BJ (cell line): ENCODE measurements at places on chromosomes 3 and 15.
A peak's percentile ranks its signal among the peaks of the same experiment; 100 is the strongest.

DNA sequence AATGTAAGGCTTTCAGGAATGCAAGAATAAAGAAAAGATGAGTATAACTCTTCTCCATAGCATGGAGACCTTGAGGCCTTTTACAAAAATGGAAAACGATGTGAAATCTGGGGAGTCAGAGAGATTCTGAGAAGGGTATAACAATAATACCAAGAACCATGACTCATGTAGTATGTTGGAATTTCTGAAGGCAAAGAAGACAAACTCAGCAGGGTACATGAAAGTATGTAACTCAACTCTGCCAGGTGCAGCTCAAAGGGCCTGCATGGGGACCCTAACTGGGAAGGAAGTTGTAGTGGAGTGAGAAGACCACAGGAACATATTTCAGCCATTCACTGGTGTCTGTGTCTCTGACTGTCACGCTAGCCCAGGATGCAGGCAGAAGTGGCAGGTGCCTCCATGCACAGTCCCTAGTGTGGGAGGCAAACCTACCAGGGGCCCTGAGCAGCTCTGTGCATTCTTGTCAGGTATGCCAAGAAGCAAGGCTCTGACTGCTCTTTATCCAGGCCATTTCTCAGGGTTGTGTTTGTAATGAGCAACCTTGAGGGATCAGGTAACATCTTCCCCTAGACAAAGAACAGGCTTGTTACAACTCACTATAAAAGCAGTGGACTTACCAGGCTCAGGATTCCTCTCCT lies 57.2 kb downstream of the GPR156 start:
- DNase-seq, result no peak

- DNase-seq, result no peak
Measured at GRCh38 chr15:81279621-81280485, 44.1 kb downstream of the STARD5 start.

DNA sequence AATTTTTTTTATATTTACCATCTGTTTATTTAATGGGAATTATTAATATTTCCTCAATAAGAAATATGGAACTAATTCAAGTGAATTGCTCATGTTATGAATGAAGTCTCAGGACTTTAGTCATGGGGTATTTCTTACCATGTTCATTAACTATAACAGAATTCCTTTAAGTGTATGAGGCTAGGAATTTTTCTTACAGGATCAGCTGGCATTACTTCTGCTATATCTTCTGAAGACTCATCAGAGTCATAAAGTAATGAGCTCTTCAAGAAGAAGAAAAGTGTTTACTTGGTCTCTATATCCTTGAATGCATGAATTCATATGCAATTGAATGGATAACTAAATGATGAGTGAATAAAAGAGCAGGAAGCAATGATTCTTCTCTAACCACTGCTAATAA lies 486.8 kb upstream of the THBS1 start:
- no peak for DNase-seq

DNA sequence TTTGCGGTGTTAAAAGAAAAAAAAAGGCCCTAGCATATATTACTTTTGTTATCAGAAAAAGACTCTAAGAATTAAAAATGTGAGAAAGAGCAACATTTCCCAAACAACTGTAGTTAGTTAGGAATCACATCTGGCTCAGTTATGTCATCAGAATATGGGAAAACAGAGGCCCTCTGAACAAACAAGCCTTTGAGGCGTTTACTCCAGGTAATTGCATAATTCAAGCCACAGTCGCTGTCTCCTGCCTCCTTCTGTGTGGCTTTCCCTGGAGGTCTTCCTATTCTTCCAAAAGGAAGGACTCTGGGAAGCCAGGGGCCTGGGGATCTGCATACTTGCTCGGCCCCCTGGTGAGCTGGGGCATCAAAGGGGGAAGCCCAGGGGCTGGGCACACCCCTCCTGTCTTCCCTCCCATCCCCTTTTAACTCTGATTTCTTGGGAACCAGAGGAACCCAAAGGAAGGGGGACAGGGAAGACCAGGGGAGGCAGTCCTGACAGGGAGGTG lies 3.7 kb upstream of the FAM107A start:
- no peak for DNase-seq

- DNase-seq, result no peak
Measured at GRCh38 chr3:15385901-15386653, 41.3 kb downstream of the METTL6 start.

- DNase-seq, result no peak
Measured at GRCh38 chr3:47641739-47642138, 63.1 kb upstream of the CSPG5 start.

DNA sequence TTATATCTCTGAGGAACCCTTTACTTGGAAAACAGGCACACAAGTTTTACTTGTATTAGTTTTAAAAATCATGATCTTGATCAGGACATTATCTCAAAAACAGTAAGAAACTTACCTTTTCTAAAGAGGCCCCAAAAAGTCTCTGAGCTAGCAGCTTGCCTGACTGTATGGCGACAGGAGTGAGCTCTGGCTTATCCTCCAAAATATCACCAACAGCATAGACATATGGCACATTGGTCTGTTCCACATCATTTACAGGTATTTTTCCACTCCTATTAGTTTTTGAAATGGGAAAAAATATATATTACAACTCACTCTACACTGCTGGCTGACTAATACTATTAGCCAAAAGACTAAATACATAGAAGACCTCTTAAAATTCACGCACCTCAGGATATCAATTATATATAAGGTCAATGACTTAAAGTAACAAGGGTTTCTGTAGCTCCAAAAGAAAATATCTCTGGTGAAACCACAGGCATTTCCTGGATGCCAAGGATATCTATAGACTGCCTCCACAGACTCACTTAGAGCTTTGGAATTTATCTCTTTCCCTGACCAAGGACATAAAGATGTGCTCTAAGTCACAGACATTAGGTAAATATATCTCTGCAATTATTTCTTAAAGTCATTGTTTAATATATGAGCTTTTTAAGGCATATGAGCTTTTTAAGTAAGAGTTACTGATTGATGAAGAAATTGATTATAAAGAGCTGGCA lies 33.1 kb downstream of the TXNRD3 start:
- no peak for DNase-seq

GRCh38 chr3:72548981-72549380 lies 299.3 kb downstream of the SHQ1 start:
- DNase-seq, result no peak

- DNase-seq, result no peak
Measured at GRCh38 chr15:70433586-70434324, 329.6 kb downstream of the UACA start.

DNA sequence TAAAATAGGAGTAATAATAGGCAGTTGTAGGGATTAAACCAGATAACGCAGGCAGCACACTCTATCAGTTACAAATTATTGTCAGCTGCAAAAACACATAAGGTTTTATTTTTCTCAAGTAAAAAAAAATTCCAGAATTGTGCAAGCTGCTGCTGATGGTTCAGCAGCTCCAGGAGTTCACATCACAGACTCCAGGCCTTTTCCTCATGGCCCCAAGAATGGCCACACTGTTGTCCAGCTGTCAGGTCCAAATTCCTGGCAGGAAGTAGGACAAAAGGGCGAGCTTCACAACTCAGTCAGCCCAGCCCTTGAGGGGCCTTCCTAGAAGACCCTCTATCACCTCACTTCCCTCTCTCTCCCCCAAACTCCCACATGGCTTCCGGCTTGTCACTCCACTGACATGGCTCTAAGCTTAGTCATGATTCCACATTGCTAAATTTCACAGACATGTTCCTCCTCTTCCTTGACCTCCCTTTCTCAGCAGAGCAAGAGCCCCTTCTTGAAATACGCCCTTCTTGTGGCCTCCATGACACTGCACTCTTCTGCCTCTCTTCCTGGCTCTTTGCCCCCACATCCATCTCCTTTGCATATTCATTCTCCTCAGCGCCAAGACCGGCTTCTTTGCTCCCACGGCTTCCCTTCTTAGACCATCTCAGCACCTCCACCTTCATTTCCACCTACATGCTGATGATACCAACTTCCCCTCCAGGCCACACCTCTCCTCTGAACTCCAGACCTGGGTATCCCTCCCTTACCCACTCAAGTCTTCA lies 27.4 kb upstream of the FAM174B start:
- DNase-seq, result peak; percentile 37

DNA sequence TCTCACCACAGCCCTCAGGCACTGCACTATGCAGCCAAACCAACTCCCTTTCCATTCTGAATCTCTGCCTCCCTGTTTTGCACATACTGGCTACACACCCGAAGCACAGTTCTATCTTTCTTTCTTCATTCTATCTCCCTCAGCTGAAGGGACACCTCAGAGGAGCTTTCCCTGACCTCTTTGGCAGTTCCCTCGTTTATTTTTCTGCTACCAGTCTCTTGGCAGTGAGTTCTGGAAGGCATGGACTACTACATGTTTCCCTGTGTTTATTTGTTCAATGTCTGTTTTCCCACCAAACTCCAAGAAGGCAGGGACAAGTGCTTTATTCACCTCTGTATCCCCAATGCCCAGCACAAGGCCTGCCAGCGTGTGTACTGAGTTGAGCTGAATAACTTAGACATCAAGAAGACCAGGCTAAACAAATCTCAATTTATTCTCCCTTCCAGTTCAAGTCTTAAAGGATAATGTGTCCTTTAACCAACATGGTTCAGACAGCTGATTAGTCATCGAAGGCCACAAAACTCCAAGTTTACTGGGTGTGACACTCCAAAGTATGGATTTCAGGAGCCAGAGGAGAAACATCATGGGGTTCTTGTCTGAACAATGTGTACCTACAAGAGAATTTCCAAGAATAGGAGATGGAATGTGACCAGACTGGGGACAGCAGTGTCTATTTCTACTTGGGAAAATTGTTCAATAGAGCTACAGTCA lies 260.1 kb upstream of the CTNNB1 start:
- no peak for DNase-seq

DNA sequence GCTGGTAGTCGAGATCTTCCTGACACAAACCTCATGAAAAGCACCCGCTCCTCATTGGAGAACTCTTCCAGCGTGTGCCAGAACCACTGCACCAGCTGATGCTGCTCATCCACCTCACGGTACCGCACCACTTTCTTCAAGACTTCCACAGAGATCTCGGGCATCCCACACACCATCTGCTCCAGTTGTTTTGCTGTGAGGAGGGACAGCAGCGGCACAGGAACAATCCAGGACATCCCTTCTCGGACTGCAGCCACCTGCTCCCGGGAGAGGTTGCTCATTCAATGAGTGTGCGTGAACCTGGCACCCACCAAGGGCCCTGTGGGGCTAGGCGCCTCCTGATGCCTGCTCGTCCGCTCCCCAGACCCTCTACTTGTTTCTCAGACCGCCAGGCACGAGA lies 15.1 kb downstream of the FBXL22 start:
- no peak for DNase-seq

GRCh38 chr3:132822266-132822665 lies 100.1 kb upstream of the NPHP3 start:
- DNase-seq, result no peak

GRCh38 chr3:21421096-21421495 lies 329.9 kb downstream of the ZNF385D start:
- no peak for DNase-seq

GRCh38 chr15:90047956-90048575 lies 46.9 kb downstream of the ZNF710 start:
- DNase-seq, result no peak

GRCh38 chr15:64767203-64767602 lies 8.2 kb downstream of the RBPMS2 start:
- DNase-seq, result no peak

GRCh38 chr3:32431481-32431880 lies 39.8 kb downstream of the CMTM7 start:
- no peak for DNase-seq

- no peak for DNase-seq
Measured at GRCh38 chr3:37812499-37812896, 49.2 kb upstream of the CTDSPL start.

- DNase-seq, result no peak
Measured at GRCh38 chr3:31038086-31038739, 143.8 kb upstream of the GADL1 start.

DNA sequence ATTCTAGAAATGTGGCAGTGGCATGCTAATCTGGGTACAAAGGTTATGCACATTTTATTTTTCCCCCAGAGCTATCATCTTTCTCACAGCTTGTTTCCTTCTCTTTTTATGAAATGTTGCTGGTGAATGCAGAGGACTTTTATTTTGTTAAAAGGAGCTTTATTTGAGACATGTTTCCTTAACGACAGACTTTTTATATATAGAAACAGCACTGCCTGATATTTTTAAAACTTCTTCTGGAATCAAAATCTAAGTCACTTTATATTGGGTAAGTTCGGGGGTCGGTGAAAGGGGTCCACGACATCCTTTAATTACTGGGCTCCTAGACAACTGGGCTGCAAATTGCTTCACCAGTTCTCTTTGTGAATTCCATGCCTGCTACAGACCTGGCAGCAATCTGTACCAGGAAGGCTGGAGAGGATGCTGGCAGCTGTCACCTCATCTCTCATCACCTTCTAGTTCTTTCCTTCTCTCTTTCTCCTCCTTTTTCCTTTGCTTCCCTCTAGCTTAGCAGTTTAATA lies 464.7 kb downstream of the PDCD6IP start:
- DNase-seq, result no peak

DNA sequence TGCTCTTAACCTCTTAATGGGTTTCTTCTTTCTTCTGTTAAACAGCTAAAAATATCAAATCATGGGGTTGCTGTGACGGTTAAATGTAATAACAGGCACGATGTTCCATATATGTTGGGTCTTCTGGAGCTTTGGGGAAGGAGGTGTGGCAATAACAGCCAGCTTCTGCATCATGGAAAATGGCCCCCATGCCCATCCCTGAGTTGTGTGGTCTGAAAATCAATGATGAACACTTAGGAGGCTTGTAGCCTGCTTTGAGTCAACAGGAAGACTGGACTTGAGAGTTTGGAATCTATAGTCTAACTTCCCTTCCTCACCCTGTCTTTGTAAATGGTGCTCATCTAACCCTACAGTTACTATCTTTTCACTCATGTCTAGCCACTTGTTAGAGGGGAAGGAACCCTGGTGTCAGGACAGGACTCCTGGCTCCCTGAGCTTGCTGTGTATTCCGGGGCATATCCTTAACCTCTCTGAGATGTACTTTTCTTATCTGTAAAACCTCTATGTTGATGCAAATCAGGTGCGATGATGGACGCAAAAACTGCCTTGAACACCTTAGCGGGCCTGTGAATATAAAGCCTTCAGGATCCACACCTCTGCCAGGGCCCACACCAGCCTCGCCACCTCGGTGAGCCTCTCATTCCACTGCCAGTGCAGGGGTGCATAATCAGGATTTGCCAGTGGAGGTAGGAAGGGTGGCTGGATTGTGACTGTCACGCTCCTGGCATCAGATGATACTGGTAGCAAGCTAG lies 27.5 kb downstream of the SMAD3 start:
- no peak for DNase-seq

- DNase-seq, result no peak
Measured at GRCh38 chr15:40562691-40563090, 2.2 kb downstream of the CCDC32 start.
